ENCODE measurements at places on chromosomes 3 and 15.

- DNase-seq, result no peak
Measured at GRCh38 chr3:151879679-151880415, 6.4 kb downstream of the SUCNR1 start.

GRCh38 chr15:57751177-57751800 lies 44.8 kb downstream of the POLR2M start:
- no peak for DNase-seq

GRCh38 chr3:184332370-184333090 lies 4.9 kb upstream of the FAM131A start:
- DNase-seq, result no peak

GRCh38 chr3:6099458-6100075 lies 761.3 kb upstream of the GRM7 start:
- no peak for DNase-seq

All from activated CD8-positive, alpha-beta memory T cell treated with anti-CD3 and anti-CD28 coated beads for 1 hour (primary cell).